ENCODE measurements at places on chromosomes 1 and 21.

DNA sequence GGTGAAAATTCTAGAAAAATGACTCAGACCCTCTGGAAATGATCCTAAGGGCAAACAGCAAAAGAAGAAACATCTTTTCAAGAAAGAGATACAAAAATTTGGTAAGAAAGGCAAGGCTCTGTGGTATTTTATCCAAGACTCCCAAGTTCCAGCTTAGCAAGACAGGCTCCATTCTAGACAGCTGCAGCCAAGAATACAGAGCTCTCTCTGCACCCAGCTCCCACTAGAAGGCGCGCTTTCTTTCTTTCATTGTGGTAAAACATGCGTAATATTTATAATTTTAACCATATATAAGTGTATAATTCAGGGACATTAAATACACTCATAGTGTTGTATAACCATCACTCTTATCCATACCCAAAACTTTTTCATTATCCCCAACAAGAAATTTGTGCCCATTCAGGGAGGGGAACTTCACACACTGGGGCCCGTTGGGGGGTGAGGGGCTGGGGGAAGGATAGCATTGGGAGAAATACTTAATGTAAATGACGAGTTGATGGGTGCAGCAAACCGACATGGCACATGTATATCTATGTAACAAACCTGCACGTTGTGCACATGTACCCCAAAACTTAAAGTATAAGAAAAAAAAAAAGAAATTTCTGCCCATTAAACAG lies 2.2 kb upstream of the HFM1 start:
- DNase-seq: no peak

GRCh38 chr1:7000720-7001119 lies 215.5 kb downstream of the CAMTA1 start:
- DNase-seq: no peak

- DNase-seq: no peak
These were observed 11.2 kb upstream of the RXRG start for GRCh38 chr1:165456114-165456513.

- no peak for DNase-seq
These were observed 174.7 kb upstream of the PKN2 start for GRCh38 chr1:88509379-88509778.

DNA sequence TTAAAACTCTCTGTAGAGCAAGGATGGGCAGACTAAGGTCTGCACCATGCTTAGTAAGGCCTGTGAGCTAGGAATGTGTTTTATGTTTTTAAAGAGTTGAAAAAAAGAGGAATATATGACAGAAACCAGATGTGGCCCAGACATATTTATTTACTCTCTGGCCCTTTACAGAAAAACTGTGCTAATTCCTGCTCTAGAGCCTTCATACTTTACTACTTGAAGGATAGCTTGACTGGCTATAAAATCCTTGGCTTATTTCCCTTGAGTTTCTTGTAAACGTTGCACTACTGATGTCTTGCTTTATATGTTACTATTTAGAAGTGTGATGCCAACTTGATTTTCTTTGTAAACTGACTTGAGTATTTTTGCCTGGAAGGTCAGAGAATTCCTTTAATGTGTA lies 33.5 kb downstream of the CTBS start:
- no peak for DNase-seq

DNA sequence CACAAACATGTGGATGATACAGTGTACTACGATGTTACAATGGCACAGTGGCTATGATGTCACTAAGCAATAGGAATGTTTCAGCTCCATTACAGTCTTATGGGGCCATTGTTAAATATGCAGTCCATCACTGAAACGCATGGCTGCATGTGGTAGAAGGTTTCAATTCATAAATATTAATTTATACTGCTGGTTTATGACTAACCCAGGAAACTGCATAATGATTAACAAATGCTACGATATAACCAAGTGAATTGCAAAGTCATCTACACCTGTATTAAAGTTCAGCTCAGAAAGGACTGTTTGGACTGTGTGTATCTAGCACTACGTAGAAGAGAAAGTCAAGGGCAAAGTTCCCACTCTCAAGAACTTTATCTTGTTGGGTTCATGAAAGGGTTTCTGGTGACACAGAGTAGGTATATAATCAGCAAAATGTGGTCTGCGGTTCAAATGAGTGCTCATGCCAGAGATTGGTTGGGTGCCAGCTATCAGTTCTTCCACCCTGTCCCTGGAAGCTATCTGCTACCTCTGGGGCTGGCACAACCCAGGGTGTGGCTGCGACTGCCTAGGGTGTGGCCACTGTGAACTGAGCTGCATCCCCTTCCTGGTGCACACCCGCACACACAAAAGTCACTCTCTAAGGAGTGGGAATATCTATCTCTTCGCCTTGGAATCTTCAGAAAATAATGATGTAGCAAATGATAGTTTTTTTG lies 14.8 kb downstream of the MGST3 start:
- DNase-seq: no peak

GRCh38 chr1:50405814-50406213 lies 17.4 kb downstream of the DMRTA2 start:
- no peak for DNase-seq

DNA sequence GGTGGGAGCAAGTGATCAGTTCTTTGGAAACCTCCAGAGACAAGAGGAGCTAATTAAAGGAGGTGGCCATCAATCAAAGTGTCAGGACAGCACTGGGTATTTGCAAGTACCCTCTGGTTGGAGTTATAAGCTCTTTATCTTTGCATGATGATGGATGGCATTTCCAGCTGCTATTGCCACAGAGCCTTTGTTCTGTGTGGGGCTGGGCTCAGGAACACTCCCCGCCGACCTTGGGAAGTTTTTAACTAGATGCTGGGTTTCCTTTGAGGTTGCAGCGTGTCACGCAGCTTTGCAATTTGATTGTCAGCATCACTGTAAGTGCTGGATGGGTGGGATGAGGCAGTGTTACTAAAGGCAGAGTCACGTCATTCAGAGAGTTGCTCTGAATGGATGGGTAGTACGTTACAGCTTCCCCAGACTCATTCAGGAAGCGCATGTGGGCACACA lies 68.9 kb downstream of the CNIH3 start:
- DNase-seq: no peak

DNA sequence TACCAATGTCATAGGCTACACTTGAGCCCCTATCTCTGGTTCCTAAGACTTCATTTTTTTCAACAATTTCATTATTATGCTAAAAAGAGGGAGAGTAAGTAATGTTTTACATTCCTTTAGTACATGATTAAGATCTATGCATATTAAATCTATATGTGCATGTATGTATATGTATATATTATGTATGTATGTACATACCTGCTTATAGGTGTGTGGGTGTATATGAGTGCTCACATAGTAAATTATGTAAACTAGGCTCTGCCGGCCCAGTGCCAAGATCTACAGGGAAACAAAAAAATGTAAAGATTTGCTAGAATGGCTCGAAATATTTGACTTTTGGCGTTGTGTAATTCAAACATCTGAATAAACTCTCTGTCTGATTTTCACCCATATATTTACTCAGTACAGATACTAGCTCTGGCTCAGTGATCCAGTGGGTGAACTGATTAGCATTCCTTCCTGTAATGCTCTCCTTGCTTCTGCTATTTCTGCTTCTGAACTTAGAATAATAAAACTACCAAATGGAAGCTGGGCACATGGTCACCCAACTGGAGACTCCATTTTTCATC lies 113.1 kb upstream of the FGGY start:
- DNase-seq: no peak

GRCh38 chr1:155320252-155320651 lies 442 bp upstream of the RUSC1 start:
- DNase-seq: no peak

DNA sequence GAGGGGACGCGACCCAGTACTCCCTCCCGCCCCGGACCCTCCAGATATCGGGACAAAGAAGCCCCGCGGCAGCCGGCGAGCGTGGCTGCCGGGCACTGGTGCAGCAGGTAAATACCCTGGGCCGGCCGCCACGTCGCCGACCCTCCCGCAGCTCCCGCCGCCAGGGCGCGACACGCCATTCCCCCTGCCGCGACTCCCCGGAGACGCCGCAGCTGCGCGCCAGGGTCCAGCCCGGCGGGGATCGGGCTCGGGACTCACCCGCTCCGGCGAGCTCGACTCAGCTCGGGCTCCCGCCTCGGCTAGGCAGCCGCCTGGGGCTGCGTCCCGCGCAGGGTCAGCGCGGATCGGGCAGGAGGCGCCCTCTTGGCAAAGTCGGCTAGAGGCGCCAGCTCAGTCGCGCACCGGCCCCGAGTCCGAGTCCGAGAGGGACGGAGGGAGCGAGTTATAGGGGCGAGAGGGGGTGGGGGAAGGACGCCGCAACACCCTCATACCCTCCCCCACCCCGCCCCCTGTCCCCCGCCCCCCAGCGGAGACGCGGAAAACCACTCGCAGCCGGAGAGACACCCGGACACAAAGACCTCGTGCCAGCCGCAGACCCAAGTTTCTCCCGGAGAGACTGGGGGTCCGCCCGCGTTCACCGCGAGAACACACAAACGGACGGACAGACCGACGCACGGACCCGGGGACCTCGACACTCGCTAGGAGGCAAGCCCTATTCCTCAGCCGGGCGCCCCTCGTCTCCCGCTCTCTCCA lies 985 bp downstream of the SYT6 start:
- no peak for DNase-seq

DNA sequence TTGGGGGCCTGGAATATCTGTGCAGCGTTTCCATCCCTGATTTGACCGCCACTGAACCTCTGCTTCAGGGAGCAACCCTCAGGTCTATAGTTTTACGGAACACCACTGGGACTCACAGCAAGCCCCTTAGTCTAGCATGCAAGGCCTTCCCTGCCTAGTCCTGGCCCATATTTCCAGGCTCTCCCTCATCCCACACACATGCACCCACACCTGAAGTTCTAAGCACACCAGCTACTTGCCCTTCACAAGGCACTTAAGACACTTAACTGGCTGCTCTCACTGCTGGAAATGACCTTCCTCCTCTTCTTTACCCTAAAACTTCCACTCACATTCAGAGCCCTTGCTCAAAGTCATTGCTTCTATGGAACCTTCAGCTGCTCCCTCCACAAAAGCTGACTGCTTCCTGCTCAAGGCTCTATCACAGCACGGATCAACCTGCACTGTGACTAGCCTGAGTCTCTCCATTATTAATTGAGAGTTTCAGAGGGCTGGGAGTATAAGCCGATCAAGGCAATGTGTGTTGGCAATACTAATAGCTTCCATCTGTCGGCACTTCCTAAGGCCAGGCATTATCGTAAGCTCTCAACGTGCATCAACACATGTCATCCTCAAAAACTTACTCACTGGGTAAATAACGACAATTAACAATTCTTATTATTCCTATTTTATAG lies 84.3 kb downstream of the RRAGC start:
- no peak for DNase-seq

GRCh38 chr1:150925080-150925479 lies 1.1 kb upstream of the SETDB1 start:
- DNase-seq: peak; percentile 3

DNA sequence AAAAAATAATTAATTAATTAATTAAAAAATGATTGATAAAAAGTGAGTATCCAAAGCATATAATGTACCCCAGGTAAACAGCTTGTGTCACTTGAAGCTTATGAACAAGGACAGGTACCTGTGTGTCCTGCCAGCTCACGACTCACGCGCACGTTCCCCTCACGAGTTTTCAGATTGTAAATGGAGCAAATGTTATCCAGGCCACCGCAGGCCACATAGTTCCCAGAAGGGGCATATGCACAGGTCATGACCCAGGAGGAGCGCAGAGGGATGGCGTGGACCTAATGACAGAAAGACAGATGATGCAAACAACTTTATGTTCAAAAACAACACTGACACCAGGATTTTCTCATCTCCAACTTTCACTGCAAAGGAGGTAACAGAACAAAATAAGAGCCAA lies 26.0 kb upstream of the NADK start:
- DNase-seq: no peak

GRCh38 chr1:50097021-50097679 lies 11.6 kb upstream of the ELAVL4 start:
- no peak for DNase-seq

DNA sequence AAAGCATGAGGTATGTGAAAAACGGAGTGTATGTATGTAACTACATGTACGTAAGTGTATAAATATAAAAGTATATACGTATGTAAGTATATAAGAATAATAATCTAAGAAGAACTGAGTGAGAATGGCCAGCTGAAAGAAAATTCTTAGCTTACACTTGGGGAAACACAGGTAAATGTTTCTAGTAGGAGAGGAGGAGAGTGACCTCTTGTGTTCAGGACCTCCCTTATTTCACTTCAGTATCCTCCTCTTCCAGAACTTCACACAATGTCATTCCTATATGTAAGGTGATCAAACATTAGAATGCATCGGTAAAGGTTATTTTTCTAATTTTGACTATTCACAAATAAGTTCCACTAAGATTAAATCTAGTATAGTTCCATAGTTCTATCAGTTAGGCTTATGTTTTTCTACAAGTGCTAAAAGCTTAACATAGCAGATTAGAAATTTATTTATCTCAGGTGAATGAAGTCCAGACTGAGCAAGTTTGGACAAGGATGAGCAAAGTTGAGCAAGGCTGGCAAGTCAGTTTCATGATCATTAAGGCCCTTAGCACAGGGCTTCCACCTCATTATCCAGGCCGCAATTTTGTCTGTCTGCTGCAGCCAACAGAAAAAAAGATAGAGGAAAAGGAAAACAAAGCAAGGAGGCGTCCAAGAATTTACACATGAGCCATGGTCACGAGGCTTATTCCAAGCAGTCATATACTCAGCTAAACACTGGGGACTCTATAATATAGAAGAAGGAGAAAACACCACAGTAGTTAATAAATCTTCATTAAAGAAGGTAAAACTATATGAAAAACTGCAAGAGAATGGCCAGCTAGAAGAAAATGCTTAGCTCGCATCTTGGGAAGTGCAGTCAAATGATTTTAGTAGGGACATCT lies 7.1 kb upstream of the MROH9 start:
- no peak for DNase-seq

DNA sequence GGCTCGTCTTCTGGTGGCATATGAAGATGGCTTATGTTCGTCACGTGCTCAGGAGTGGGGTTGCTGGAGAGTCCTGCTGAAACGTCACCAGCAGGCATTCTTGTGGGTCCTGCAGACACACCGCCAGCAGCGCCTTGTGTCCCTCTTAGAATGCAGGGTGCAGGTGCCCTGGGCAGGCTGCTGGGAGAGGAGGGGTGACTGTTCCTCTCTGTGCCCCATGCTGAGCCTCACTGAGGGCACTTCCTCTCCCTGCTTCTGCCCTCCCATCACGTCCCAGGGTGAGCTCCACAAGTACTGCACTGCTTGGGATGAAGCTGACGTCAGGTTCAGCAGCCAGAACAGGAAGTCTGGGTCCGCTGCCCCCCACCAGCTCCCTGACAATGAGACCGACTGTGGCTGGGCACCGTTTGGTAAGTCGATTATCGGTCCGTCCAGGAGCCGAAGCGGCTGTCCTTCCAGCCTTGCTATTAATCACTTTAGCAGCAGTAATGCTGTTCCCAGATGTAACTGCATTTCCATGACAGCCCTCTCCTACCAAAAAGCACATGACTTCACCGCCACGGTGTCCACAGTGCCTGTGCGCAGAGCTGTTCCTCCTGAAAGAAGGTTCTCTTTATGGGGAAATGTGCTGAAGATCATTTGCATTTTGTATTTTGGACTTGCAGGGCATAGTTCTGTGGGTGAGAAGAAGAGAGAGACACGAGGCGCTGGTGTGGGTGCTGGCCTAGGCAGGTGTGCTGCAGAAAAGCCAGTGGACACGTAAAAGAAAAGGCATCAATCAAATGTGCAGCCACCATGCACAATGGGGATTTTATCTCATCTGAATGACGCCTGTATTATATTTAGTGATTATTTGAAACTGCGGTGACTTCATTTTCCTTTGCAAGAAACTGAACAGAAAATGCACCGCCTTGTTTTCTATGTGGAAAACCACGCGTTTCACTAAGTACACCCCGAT lies 21.0 kb downstream of the SLC37A1 start:
- no peak for DNase-seq

Data from activated gamma-delta T cell treated with Interleukin-2 at 50 U/mL for 16 hours (primary cell).